NCI-H2029 treated with DMSO at 0.1 percent for 48 hours (cell line): ENCODE measurements at places on chromosomes 5 and 9.

DNA sequence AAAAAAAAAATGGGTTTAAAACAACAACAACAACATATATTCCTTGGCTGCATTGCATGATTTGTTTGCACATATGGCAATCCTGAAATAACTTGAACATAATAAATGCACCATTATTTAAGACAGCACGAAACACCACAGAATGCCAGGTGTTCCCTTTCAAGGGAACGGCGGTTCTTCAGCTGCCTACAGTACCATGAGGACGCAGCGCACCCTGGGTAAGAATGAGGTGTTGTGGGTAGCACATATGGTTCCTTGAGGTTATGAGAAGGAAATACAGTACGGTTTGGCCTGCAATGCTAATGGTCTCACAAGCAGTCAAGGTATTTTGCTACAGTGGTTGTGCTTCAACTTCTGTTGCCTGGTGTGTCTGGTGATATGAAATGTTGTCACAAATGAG is 174.8 kb downstream of the SLC12A2 start:
- no peak for DNase-seq

DNA sequence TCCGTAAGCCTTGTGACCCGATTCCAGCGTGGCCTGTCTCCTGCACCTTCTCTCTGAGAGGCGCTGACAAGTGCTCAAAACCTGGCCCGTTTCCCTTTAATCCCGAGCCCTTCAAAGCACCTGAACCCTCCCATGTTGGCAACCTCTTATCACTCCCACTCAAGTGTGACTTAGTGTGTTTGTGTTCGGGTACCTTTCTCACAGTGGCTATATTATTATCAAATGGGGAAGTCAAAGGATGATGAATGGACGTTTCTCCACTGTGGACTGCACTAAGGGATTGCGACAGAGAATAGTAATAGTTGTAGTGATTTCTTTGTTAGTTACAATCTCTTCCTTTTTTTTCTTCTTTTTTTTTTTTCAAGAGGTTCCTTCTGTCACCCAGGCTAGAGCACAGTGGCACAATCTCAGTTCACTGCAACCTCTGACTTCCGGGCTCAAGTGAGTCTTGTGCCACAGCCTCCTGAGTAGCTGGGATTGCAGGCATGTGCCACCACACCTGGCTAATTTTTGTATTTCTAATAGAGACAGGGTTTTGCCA is 65.4 kb upstream of the TNFSF8 start:
- peak; percentile 82 for DNase-seq

DNA sequence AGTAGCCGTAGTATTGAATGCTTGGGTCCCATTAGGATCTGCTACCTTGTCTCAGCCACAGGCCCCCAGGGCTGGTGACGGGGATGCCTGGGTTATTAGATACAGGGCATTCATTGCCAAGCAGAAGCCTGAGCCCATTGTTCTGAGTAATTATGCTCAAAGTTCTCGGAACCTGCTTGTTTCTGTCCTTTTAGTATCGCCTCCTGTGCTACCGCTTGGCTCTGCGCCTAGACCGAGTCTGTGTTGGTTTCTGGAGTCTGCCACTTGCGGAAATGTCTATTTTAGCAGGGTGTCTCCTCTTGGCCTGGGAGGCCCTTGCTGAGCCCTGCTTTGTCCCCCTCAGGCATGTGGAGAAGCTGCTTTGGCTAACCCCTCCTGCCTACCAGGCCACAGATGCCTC is 506.1 kb downstream of the BNC2 start:
- no peak for DNase-seq

- no peak for DNase-seq
Observed at GRCh38 chr9:110738982-110739381, 70.4 kb downstream of the MUSK start.

- no peak for DNase-seq
Observed at GRCh38 chr9:83536332-83536731, 1.9 kb downstream of the FRMD3 start.

GRCh38 chr5:121144764-121145163 is 680.7 kb downstream of the PRR16 start:
- no peak for DNase-seq

GRCh38 chr5:110323357-110323756 is 403.1 kb downstream of the TMEM232 start:
- DNase-seq, result no peak
